ENCODE measurements at places on chromosomes 4 and X. TPM values are rescaled to one million over a fixed set of nuclear protein-coding genes. Genes with fewer than 3 reads are reported as not detected.

- DNase-seq = no peak
Observed at GRCh38 chr4:143183513-143184216, 1.1 kb upstream of the USP38 start.

- no peak for DNase-seq
Observed at GRCh38 chrX:120549483-120550452, 11.0 kb downstream of the CUL4B start.

DNA sequence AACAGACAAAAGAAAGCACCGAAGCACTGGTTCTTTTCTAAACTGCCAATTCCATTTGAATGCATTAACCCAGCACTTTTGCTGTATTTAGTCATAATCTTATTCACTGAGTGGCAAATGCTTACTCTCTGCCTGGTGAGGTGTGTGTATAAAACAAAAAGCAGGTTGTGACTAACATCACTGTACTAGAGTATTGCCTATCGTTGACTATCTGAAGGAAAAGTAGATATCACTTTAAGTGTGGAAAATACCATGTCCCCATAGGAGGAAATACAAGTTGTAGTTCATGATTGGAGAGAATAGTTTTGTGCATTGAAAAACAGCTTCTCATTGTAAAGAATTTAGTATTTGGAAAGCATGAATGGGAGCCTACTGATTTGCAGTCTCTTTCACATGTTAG, 2.7 kb downstream of the PDLIM5 start:
- DNase-seq = no peak

DNA sequence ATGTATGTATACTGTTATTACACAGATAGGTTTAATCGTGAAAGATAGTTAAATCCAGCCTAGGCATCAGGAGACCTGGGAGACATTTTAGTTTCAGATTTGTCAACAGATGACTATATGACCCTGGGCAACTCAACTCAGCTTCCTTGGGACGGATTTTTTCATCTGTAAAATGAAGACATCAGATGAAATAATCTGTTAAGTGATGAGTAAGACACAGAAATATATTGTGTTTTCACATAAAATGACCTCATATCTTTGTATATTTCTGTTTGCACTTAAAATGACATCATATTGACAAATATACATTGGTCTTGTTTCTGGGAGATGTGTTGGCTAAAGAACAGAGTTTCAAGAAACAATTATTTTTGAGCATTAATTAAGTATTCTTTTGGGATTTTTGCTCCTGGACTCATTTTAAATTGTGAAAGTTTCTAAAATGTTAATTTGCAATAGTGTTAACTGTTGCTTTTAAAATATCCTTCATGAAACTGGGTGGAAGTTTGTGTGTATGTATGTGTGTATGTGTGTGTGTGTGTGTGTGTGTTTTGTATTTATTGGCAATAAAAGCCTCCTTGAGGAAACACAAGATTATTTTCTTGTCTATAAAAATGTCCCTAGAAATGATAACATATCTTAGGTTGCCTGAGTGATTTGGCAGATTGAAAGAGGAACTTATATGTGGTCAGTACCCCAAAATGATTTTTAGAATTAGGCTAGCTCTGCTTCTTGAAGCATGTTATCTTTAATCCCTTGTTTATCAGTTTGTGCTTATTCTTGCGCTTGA, 29.1 kb upstream of the MMAA start:
- no peak for DNase-seq

MCTS1 gene
- 30.0 TPM for polyA plus RNA-seq
